Kasumi-1 (cell line): ENCODE measurements at places on chromosomes 5 and 9.

DNA sequence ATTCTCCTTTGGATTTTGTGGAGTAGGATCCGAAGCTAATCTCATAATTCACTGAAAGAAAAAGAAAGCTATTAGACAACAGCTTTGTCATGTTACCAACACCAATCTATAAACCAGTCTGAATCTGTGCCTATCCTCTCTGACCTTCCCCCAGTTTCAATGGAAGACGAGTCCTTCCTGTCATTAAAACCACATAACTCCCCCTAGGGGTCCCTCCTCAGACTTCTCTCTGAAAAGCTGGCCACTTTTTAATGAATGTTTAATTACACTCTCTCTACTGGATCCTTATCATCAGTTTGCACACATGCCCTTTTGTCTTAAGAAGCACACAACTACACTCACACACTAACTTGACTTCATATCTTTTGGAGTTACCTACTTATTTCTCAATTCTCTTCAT lies 98.0 kb upstream of the TSLP start:
- DNase-seq, result no peak

- no peak for DNase-seq
Observed at GRCh38 chr5:181084621-181085195, 44.6 kb downstream of the BTNL9 start.

DNA sequence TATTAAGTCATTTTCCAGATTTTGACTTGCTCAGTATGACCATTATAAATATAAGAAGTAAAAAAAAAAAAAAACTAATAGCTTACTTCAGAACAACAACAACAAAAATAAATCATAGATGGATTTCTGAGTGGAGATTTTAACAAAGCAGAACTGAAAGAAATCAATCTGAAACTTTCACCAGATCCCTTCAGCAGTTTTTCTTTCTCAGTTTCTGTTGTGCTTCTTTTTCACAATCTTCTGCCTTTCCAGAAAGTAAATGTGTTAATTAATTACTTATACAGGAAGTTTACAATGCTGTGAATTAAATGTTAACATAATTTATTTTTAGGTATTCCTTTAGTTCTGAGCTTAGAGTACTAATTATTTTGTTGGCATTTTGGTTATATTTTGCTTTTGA lies 73.5 kb downstream of the CHSY3 start:
- no peak for DNase-seq

DNA sequence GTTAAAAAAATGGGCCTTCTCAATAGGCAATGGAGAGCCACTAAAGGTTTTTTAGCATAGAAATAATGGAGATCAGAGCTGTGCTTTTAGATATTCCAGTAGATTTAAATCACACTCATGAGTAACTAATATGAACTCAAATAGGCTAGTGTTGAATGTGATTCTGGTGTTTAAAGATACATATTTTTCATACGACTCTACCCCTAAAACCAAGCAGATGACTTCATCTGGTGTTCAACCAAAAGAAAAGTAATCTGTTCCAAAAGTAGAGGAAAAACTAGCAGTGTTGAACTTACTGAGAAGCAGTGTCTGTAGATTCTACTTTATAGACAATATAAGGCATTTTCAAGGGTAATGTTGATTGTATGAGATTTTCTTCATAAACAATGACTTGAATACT lies 138.1 kb downstream of the TSSK1B start:
- DNase-seq, result no peak

DNA sequence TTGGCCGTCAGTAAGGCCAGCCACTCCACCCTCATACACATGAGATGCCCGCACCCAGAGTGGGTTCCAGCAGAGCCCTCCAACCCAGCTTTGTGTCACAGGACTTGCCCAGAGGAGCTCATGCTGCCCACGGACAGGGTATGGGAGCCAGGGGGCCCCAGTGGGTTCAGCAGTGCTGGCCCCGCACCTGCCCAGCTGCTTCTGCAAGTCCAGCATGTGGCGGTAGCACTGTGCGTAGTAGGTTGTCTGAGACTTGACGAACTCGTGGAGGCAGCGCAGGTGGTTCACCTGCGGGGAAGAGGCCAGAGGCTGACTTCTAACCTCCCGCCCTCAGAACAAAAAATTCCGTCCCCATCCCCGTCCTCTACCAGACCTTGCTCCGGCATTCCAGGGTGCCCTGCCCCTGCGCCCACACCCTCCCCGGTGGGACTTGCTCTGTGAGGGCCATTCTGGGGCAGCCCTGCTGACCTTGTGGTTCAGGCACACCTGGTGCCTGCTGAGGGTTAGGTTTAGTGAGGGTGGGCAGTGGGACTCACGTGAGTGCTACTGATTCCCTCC lies 18.5 kb downstream of the SH3GLB2 start:
- DNase-seq, result no peak

DNA sequence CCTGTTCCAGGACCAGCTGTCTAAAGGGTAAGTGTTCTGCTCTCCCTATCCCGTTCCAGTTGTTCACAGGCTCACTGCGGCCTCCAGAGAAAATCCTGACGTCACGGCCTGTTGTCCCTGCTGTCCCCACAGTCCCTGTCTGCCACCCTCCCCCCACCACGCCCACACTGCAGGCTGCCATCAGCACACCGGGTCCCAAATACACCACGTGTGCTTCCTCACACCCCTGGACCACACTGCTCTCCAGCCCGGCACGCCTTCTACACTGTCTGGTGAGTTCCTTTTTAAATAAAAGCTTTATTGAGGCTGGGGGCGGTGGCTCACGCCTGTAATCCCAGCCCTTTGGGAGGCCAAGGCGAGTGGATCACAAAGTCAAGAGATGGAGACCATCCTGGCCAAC lies 88.3 kb upstream of the RUFY1 start:
- DNase-seq, result no peak

DNA sequence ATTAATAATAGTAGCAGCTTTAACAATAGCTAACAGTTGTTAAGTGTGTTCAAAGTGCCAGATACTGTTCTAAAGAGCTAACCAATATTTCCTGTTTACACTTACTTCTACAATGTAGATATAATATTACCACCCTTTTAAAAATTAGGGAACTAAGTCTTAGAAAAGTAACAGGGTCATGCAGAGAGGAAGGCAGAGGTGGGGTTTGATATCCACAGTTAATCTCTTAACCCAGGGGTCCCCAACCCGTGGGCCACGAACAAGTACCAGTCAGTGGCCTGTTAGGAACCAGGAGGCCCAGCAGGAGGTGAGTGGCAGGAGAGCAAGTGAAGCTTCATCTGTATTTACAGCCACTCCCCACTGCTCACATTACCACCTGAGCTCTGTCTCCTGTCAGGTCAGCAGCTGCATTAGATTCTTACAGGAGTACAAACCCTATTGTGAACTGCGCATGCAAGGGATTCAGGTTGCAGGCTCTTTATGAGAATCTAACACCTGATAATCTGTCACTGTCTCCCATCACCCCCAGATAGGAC lies 89.1 kb downstream of the ACTL7B start:
- peak; percentile 11 for DNase-seq

DNA sequence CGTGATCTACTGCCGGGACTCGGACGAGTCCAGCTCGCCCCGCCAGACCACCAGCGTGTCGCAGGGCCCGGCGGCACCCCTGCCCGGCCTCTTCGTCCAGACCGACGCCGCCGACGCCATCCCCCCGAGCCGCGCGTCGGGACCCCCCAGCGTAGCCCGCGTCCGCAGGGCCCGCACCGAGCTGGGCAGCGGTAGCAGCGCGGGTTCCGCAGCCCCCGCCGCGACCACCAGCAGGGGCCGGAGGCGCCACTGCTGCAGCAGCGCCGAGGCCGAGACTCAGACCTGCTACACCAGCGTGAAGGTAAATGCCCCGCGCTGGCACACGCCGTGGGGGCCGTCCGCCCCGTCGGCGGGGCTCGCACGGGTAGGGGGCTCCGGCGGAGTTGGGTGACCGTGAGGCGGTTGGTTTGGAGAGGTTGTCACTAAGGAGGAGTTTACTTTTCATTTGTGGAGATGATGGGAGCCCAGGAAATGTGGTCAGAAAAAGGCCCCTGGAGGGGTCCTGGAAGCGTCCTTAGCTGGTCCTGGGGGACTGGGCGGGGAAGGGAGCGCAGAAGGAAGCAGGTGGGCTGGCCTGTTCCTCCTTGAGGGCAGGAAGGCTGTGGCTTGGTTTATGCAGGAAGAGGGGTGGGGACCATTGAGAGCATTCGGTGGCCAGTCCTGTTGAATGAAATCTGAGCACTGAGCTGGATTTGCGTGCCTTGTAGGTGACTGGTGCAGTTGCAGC lies 647 bp downstream of the PDE8B start:
- peak; percentile 23 for DNase-seq

- DNase-seq, result peak; percentile 50
Observed at GRCh38 chr5:40669606-40670390, 9.9 kb upstream of the PTGER4 start.

- DNase-seq, result no peak
Observed at GRCh38 chr5:167966979-167967378, 324.5 kb upstream of the WWC1 start.

DNA sequence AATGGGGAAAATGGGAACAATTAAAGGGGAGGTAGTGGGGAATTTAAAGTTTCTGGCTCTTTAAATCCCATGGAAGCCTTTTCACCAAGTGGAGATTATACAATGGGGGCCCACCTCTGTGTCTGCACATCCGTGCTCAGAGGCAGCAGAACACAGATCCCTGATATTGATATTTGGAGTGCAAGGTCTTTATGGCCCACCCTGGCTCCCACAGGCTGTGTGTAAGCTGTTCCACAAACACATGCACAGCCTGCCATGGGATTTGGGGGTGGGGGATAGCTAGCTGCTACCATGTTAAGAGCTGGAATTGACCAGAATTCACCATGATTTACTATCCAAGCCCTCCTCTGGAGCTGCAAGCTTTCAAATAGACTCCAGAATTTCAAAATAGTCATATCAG lies 55.9 kb downstream of the RASGEF1C start:
- no peak for DNase-seq

DNA sequence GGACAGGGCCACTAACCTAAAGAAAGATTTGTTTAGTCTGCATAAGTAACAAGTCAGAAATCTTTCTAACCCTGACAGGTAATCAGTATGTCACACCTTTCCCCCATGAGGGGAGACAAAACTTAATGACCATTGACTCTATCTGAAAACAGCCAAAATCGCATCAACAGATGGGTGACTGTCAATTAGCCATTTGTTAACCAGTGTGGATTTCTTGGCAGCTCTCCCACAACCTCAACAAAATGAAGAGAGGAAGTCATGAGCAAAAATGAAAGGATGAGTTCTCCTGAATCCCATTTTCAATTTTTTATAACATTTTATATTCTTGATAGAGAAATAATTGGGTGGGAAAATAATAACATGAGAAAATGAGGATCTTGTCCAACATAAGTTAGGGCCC lies 84.6 kb upstream of the SNX2 start:
- DNase-seq, result no peak

DNA sequence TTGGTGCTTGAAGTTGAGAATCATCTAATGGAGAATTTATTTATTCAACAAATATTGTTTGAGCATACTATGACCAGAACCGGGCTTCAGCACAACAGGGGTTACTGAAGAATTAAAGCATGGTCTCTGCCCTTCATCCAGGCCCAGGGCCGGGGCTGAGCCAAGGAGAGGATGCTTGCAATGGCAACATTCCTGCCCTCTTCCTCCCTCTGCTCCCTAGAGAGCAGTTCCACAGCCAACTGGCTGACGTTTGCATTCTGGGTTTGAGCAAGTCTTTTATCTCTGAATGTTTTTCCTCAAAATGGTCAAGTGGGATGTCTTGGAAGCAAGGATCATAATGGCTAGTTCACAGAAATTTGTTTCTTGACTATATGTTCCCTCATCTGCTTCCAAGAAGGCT lies 80.7 kb downstream of the GLDC start:
- no peak for DNase-seq

DNA sequence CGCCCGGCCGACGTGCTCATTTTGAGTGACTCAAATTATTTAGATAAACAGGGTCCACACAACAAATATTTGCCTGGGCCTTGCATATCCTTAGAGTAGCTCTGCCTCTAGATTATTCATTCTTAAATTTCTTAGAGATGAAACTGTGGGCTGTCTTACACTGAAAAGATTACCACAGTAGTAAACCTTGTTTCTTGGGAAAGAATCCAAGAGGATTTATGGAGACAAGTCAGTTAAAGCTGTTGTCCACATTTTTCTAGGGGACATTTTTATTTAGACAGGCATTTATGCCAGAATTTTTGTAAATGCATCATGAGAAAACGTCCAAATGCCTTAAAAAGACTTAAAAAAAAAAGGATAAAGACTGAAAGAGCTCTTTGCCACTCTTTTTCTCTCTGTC lies 32.6 kb upstream of the RANBP3L start:
- DNase-seq, result no peak

DNA sequence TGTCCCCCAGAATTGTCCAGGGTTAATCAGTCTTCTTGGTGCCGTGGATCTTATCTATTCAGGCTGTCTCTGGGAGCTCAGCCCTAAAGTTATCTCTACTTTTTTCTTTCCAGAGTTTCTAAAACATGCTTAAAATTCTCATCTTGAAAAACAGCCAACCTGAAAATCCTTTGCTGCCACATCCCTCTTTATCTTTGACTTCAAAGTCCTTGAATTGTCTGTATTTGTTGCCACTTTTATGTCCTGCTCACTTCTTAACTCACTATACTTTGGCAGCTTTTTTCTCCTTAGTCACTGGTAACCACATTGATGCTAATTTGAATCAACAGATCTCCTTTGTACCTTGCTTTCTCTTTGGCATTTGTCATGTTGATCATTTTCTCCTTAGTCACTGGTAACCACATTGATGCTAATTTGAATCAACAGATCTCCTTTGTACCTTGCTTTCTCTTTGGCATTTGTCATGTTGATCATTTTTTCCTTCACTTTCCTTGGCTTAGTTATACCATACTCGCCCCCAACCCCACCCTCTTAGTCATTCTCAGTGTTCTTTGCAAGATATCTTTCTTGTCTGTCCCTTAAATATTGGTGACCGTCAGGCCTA lies 8.5 kb downstream of the DMXL1 start:
- no peak for DNase-seq

- DNase-seq, result no peak
Observed at GRCh38 chr9:15299374-15299939, 7.6 kb downstream of the TTC39B start.

DNA sequence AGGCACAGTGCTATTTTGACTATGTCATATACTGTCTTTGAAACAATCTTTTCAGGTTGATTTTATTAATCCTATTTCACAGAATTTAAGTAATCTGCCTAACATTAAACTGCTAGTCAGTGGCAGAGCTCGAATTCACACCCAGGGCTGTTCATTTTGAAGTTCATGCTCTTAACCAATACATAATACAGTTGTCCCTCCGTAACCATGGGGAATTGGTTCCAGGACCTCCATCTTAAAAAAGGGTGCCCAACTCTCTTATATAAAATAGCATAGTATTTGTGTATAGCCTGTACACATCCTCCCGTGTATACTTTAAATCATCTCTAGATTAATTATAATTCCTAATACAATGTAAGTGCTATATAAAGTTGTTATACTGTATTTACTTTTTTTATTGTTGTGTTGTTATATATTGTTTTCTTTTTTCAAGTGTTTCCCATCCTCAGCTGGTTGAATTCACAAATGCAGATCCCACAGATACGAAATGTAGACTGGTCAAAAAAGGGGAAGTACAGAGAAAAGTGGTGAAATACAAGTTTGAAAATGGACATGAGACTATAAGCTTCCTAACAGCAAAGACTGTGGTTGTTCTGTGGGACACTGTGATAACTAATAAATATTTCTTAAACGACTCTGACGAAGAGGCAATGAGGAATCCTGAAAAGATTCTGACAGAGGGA lies 18.3 kb downstream of the RFX3 start:
- peak; percentile 31 for DNase-seq

GRCh38 chr9:4237748-4238511 lies 61.9 kb downstream of the GLIS3 start:
- DNase-seq, result no peak
